ENCODE measurements at places on chromosomes 5 and 9.

DNA sequence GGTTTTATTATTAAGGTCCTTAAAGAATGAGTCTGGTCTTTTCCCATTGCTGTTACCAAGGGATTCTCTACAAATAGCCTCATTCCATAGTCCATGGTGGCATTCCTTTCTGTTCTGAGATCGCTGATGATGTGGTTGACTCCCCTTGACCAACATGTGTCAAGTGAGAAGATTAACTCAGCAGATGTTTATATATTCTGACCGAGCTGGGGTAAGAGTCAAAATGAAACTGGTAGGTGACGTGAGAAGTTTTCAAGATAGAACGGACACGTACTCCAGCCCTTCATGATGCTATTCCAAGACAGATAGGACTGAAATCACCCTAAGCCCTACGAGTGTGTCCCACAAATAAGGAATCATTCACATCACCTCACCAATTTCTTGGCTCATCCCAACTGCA is 155.5 kb upstream of the WWC1 start:
- no peak for DNase-seq

GRCh38 chr5:96788112-96788749 is 19.5 kb downstream of the ERAP1 start:
- DNase-seq, result no peak

DNA sequence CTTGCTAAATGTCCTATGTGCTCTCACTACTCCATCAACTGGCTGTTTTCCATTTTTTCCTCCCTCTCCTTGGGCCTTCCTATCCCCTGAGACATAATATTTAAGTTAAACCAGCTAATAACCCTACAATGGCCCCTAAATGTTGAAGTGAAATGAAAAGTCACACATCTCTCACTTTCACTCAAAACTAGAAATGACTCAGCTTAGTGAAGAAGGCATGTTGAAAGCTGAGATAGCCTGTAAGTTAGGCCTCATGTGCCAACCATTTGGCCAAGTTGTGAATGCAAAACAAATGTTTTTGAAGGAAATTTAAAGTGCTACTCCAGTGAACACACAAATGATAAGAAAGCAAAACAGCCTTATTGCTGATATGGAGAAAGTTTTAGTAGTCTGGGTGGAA is 48.8 kb upstream of the CDH10 start:
- DNase-seq, result no peak

DNA sequence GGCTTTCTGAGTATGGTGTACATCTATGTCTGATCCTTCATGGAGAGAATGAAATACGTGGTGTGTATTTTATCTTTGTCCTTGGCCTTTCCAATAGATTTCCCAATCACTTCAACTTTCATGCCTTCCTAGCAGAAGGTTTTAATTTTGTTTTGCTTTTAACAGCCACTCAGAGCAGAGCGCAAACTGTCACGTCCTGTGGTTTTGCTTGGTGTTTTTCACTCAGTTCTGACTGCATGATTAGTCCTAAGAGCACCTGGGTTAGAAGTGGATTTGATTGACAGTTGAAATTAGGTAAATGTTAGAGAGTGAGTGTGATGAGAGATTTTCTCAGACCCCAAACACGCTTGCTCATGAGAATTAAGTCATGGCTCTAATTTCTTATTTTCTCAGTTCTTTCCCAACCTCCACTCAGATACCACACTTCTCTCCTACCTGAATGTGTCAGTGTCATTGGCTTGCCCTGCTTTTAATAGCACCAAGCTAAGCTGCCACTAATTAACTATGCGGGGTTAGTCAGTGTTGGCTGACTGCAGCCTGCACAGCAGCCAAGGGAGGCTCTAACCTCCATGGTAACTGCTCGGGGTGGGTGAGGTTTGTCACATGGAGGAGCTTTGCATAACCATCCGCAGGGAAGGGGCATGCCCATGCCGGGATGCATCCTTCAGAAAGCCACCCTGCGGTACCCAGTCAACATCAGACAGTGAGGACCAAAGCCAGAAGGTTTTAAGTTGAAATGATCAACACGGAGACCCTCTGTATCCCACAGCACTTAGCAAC is 173.4 kb downstream of the NR3C1 start:
- DNase-seq, result peak; percentile 44

GRCh38 chr5:87735923-87736322 is 323.2 kb upstream of the CCNH start:
- DNase-seq, result no peak

DNA sequence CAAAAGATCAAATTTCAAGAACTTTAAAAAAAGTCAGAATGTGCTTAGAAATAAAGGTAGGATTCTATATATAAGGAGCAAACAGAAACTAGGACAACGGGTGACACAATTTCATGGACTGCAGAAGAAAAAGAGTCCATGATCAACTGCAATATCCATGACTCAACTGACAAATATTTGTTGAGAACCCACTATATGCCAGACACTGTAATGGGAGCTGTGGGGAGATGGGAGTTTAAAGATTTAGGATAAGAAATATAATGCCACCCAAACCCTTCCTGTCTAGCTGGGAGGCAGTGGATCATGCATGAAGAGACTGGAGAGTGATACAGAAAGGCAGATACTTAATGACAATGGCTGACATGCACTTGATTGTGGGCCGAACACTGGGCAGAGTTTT is 27.6 kb upstream of the CCDC112 start:
- no peak for DNase-seq

DNA sequence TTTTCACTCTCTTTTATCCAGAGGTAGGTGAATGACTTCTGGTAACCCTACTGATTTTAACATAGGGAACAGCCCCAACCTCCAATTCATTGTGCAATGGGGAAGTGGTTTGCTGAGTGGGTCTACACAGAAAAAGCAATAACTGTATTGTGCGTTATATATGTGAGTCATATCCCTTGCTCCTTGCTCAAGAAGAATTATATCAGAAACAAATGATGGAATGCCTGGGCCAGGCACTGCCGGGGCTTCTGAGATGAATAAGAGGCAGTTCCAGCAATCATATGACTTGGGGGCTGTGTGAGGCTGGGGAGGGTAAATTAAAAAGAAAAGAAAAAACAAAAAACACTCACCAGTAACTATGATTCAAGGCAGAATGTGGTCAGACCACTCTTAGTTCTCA is 79.2 kb upstream of the ABCA1 start:
- no peak for DNase-seq

GRCh38 chr9:90001747-90002146 is 396.9 kb downstream of the GADD45G start:
- no peak for DNase-seq

DNA sequence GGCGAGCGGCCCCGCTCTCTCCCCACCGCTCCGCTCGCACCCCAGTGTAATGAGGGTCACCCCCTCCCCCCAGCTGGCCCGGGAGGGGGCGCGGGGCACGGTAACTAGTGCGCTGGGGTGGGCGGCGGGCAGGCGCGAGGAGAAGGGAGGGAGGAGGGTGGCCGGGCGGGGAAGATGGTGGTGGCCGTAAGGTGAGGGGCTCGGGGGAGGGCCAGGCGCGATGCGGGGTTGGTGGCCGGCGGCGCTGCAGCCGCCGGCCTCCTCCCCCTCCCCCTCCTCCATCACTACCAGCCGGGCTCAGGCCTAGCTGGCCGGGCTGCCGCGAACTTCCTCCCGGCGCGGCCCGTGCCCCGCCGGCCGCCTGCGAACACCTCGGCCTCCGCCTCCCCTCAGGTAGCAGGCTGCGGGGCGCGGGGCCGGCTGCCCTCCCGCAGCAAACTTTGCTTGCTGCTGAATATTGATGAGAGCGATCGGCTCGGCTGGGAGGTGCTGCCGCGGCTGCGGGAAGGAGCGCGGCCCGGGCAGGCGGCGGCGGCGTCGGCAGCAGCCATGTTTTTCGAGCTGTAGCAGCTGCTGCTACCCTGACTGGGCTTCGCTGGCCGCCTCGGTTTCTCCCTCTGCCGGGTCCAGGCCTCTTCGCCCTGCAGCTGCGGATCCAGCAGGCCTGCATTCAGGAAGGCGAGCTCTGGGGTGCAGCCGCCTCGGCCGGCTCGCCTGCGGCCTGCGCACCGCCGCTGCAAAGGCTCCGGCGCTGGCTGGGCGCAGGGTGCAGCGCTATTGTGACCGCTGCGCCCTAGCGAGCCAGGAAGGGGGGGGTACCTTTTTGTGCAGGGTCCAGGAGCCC is 502 bp downstream of the NSD1 start:
- peak; percentile 51 for DNase-seq

- DNase-seq, result no peak
Observed at GRCh38 chr5:116365006-116365496, 209.6 kb downstream of the SEMA6A start.

DNA sequence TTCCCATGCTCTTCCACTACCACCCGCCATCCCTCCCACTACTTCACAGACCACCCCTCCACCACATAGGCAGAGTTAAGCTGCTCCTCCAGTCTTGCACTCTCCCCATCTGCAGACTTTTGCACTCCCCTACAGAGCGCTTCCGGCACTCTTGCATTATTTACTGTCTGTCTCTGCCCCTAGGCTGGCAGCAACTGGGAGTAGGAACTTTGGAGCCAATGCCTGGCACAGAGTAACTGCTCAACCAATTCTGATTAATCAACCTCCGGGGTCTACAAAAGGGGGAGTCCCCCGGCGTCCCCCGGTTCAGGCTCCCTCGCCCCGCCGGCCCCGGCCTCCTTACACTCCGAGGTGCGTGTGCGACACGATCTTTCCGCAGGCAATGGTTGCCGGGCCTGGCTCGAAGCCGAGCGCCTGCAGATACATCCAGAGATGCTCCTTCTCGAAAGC is 498 bp downstream of the HAUS6 start:
- peak; percentile 86 for DNase-seq

DNA sequence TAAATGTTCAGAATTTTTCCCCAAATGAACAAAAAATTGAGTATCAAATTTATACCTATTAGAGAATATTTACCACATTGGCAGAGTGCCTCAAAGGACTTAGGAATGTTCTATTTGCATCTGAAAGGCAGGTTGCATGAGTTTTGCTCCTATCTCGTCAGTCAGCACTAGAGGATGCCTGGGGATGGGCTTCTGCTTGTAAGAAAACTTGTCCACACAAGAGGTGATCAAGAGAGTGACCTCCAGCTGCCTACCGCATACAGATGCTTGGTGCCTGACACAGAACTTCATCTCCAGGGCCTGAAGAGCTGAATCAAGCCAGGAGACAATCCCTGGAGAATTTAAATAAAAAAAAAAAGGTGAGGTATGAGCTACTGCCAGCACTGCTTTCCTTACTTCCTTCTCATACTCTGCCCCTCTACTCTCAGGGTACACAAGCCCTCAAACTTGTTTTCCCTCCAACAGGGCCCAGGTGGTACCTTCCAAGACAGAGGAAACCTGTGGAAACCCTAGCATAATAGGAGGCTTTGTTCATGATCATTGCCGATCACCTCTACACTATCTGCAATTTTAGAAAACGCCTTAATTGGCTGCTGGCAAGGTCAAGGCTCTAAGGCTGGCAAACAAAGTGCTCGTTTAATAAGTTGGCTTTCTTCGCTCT is 166.6 kb downstream of the ELAVL2 start:
- DNase-seq, result no peak

GRCh38 chr5:150272531-150272930 is 17.0 kb downstream of the CAMK2A start:
- DNase-seq, result no peak

- no peak for DNase-seq
Observed at GRCh38 chr9:73116031-73116430, 35.6 kb upstream of the ANXA1 start.

DNA sequence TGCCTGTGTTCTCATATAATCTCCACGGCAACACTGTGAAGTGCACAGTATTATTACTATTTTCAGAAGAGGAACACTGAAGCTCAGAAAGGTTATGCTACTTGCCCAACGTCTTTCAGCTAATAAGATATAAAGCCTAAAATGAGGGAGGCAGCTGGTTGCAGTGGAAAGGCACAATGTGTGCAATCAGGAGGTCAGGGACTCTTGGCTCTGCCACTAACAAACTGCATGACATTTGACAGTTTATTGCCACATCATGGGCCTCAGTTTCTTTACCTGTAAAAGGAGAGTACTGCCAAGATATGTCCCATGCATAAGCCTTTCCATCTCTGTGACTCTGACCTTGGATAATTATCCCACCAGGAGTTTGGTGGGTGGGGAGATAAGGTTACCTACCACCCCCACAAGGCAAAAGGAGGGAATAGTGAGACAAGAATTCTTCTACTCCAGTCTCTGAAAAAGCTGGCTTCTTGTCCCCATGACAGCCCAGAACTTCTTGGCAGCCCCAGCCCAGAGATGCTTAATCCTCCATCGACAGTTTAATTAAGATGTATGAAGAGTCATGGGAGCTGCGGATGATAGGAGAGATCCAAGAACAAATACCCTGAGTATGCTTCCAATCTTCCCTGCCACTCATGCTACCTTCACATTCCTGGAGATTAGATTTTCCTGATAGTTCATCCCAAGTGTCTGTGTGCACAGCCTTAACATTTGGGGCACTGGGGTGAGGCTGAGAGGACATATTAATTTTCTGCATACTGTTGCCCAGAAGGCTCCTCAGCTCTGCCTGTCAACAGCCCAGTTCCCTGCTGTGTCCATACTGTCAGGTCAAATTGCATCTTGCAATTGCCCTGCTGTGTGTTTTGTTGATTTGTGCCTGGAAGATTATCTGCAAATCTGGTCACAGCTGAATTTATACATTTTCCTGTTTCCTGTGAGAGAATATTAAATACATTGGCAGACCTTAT is 271.2 kb downstream of the FAM114A2 start:
- no peak for DNase-seq

GRCh38 chr9:37956904-37957663 is 53.2 kb upstream of the SLC25A51 start:
- DNase-seq, result no peak

DNA sequence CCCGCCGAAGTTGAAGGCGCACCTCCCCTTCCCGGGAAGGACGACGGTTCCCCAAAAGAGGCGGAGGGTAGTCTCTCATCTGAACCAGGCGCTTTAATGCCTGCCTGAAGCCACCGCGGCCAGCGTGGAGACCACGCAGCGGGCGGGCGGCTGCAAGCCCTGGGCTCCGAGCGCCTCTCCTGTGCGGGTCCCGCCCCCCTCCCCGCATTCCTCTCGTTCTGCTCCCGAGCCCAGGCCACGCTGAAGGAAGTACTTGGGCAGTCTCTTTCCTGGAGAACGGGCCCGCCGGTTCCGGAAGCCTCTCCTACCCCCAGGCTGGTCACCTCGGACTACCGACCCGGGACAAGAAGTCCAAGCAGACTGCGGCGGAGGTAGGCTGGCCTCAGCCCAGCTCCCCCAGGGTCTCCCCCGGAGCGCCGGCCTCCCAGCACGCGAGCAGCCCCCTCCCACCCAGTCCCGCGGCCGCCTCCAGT is 571 bp downstream of the PPIC start:
- peak; percentile 71 for DNase-seq
